ENCODE measurements at places on chromosomes 6 and 20. TPM values are rescaled to one million over a fixed set of nuclear protein-coding genes. Genes with fewer than 3 reads are reported as not detected.

Gene COL9A3
- not detected for total RNA-seq

Gene RAB44
- total RNA-seq, result 1.3 TPM

Gene PLAGL2
- 14.1 TPM for total RNA-seq

Gene NMBR
- total RNA-seq, result not detected

Gene JAG1
- 8.3 TPM for total RNA-seq

Gene TTK
- total RNA-seq, result 0.52 TPM

Gene RMND1
- 9.2 TPM for total RNA-seq

Gene PHACTR1
- total RNA-seq, result 81.6 TPM

Gene CLPSL1
- not detected for total RNA-seq

Gene FAM120B
- 18.7 TPM for total RNA-seq

Gene PTK6
- 0.52 TPM for total RNA-seq

Gene KIF6
- not detected for total RNA-seq

Gene CST9L
- not detected for total RNA-seq

Gene HCRTR2
- not detected for total RNA-seq

Gene ADGRF1
- 0.10 TPM for total RNA-seq

Gene LBP
- total RNA-seq, result not detected

Measured in mononuclear cell (primary cell).